ENCODE measurements at places on chromosomes 11 and 22.

DNA sequence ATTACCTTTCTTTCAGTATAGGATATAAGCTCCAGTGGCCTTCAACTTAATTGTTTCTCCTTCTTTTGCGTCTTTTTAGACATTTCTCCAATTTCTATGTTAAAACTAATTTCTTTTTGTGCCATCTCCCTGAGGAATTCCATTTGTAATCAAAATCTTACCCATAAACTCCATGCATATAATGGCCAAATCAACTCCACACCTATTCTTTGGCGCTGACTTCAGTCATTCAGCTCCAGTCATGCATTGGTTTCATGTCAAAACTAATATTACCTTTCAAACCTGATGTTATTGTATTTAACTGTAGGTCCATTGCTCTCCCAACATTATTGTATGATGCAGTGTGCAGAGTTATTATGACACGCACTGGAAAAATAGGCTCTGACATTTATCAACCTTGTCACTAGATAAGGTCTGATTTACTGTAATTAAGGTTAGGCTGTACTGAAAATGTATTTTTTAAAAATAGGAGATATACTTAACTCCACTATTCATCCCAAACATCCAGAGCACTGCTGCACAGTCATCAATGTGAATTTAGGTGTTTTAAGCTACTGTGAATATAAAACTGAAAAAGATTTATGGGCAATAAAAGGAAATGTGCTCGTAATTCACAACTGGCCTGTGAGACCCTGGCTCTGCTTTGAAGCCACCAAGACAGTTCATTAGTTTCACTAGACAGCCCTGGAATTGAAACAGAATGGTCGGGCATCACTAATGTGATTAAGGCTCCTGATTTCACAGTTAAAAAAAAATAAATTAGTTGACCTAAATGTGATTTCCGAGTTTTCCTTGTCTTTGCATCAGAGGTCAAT, 180.6 kb upstream of the GRIA4 start:
- DNase-seq: no peak

GRCh38 chr11:27464289-27464696, 8.3 kb downstream of the LGR4 start:
- DNase-seq: no peak

DNA sequence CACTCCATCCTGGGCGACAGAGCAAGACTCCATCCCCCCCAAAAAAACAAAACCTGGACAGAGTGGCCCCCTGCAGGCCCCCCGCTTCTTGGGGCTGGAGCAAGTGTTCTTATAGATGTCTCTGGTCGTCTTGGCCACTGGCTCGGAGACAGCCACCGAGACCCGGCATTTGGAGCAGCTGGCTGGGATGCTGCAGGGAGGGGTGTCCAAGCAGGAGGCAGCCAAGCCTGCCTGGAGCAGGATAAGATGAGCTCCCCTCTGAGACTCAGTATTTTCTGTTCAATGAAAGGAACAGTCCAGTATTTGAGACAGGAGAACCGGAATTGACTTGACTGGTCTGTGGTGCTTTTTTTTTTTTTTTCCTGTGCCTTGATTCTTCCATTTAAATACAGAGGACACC, 44.5 kb downstream of the BCR start:
- no peak for DNase-seq

DNA sequence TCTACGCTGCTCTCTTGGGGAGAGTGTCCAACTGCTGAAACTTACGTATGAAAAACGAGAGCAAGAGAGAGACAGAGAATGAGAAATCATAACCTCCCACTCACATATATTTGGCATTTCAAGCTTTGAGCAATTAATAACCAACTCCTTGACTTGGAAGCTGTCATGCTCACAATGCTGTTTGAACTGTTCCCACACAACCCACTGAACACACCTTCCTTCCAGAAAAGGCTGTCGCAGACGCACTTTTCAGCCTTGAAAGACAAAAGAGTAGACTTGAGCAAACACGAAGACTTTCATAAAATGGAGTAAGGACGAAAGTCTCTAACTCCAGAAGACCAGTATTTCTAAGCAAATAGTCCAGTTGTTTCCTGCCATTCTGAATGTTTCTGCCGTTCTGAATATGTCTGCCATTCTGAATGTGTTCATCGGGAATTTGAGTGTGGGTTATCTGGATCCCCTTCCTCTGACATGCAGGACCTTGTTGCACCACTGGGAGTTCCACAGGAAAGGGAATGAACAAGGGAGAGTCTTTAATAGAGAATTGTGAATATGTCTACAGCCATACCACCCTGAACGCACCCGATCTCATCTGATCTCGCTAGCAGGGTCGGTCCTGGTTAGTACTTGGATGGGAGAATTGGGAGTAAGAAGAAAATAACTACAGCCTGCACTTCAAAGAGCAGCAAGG, 86.2 kb upstream of the BARX2 start:
- no peak for DNase-seq

- DNase-seq: no peak
Measured at GRCh38 chr11:112625814-112626213, 335.4 kb upstream of the NCAM1 start.
